ENCODE measurements at places on chromosomes 2 and 18. TPM values are rescaled to one million over a fixed set of nuclear protein-coding genes. Genes with fewer than 3 reads are reported as not detected.

- peaks cover 10% of the 10 kb centered on the region for H3K4me1 ChIP-seq
- no peak overlapping the region for H3K27ac ChIP-seq
- H3K4me3 ChIP-seq, result no peak overlapping the region
- no peak for DNase-seq
Measured at GRCh38 chr2:85783796-85784195, 30.0 kb downstream of the ATOH8 start.

DNA sequence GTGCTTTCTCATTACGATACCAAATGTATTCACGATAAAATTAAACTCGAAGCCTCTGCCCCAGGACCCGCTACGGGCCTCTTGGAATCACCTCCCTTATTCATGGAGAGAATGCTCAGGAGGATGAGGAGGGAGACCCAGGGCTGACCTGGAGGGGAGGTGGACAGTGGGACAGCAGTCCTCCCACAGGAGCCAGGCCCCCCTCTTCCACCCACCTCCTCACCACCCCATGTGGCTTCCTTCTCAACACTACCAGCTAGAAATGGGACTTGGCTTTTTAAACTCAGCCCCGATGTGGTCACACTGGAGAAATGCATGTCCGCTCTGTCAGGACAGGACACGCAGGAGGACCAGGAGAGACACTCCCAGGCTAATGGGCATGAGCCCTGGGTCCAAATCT lies 147.9 kb upstream of the ID2 start:
- no peaks in the 10 kb centered on the region for H3K36me3 ChIP-seq
- H3K27me3 ChIP-seq, result peaks cover 6% of the 10 kb centered on the region
- H3K4me1 ChIP-seq, result peaks cover 12% of the 10 kb centered on the region
- DNase-seq, result no peak

- peaks cover 12% of the 10 kb centered on the region for H3K36me3 ChIP-seq
- peaks cover 29% of the 10 kb centered on the region for H3K4me1 ChIP-seq
- no peaks in the 10 kb centered on the region for H3K27me3 ChIP-seq
- no peak overlapping the region for H3K4me3 ChIP-seq
Measured at GRCh38 chr2:121527009-121527682, 3.5 kb upstream of the RNU4ATAC start.

DNA sequence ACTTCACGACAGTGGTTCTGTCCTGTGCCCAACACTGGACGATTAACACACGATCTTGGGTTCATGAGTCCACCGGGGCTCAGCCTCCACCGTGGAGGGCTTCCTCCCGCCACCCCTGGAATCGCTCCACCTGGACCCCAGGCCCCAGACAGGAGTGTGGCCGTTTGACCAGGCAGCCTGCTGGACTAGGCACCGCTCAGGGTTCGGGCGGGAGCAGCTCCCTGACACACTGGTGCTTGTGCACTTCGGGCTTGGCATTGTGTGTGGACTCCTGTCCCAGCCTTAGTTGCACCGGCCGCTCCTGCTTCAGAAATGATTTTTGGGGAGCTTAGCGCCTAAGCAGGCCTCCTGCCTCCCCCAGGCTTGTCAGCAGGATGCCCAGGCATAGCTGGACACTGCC lies 617.4 kb upstream of the SALL3 start:
- no peaks in the 10 kb centered on the region for H3K27me3 ChIP-seq
- no peak for DNase-seq
- no peaks in the 10 kb centered on the region for H3K36me3 ChIP-seq
- no peaks in the 10 kb centered on the region for H3K4me1 ChIP-seq
- H3K27ac ChIP-seq, result no peak overlapping the region
- no peak overlapping the region for H3K4me3 ChIP-seq

GRCh38 chr2:47561371-47561770 lies 158.4 kb downstream of the MSH2 start:
- H3K36me3 ChIP-seq, result no peaks in the 10 kb centered on the region
- H3K27ac ChIP-seq, result no peak overlapping the region
- DNase-seq, result no peak

DNA sequence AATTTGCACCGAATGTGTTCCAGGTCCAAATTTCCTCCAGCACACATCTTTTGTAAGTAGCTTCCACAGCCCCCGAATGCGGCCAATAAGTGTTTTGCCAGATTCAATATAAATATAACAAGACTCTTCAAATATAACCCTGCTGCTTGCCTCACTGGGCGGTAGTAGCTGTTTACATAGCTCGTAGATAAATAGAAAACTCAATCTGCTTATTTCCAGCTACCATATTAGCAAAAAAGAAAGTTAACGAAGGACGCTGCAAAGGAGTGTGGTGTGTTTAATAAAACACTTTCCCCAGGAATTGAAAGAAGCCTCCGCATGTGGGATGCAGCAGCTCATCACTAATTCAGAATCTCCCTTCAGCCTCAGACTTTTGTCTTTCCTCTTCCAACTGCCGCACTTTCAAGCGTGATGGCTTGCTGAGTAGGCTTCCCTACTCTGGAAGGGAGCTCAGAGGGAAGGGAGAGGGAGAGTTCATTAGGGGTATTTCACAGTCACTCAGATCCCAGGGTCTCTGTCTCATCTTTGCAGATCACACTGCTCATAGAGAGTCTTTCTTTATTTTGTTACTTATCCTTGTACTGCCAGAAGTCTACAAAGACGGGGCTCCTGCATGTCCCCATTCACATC lies 367.0 kb downstream of the RND3 start:
- no peaks in the 10 kb centered on the region for H3K36me3 ChIP-seq
- no peak for DNase-seq

- H3K4me3 ChIP-seq, result no peak overlapping the region
- H3K36me3 ChIP-seq, result peaks cover 6% of the 10 kb centered on the region
- DNase-seq, result no peak
- peaks cover 23% of the 10 kb centered on the region for H3K4me1 ChIP-seq
Measured at GRCh38 chr2:64114063-64114911, 29.9 kb downstream of the PELI1 start.

DNA sequence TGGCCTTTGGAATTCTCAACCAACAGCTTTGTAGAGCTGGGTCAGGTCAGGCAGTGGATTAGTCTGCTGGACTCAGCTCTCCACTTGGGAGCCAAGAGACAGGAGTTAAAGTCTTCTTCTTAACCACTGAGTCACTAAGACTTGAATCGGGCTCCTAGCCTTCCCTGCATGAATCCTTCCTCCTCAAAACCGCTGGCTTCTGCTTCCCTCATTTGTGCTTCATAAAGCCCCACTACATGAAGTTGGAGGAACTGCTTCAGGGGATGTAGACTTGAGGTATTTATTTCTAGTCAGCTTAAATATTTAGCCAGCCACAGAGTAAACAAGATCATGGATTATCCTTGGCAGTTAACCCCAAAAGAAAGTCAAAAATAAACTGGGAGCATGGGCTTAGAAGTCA lies 536.3 kb upstream of the TNP1 start:
- DNase-seq, result no peak
- no peaks in the 10 kb centered on the region for H3K27me3 ChIP-seq
- peaks cover 7% of the 10 kb centered on the region for H3K36me3 ChIP-seq
- no peak overlapping the region for H3K4me3 ChIP-seq

DNA sequence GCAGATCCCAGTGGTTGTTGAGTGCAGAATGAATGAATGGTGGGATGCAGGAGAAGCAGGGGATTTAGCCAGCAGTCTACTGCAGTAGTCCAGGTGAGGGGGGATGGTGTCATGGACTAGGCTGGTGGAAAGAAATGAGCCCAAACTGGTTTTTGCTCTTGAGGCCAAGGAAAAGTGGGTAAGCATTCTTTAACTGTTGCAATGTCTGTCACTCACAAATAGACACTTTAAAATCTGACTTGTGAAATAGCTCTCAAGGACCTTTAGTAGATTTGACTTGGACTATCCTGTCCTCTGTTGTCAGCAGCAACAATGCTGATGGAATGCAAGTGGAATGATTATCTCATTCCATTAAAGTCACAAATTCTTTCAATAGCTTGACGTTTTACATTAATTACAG lies 37.5 kb upstream of the STK17B start:
- no peak overlapping the region for H3K4me3 ChIP-seq
- H3K4me1 ChIP-seq, result peaks cover 8% of the 10 kb centered on the region
- H3K27ac ChIP-seq, result no peak overlapping the region

GRCh38 chr2:58540681-58541080 lies 299.6 kb upstream of the FANCL start:
- no peak overlapping the region for H3K27ac ChIP-seq
- H3K36me3 ChIP-seq, result no peaks in the 10 kb centered on the region
- no peak for DNase-seq
- H3K4me3 ChIP-seq, result no peak overlapping the region

GRCh38 chr2:171154348-171154747 lies 6.3 kb downstream of the TLK1 start:
- H3K27me3 ChIP-seq, result no peaks in the 10 kb centered on the region
- H3K4me3 ChIP-seq, result no peak overlapping the region
- peaks cover 40% of the 10 kb centered on the region for H3K4me1 ChIP-seq
- H3K27ac ChIP-seq, result no peak overlapping the region

GRCh38 chr18:23816740-23817139 lies 127.5 kb downstream of the LAMA3 start:
- H3K4me3 ChIP-seq, result no peak overlapping the region
- H3K27ac ChIP-seq, result no peak overlapping the region
- no peaks in the 10 kb centered on the region for H3K36me3 ChIP-seq
- no peak for DNase-seq
- H3K4me1 ChIP-seq, result no peaks in the 10 kb centered on the region
- H3K27me3 ChIP-seq, result peaks cover 38% of the 10 kb centered on the region

DNA sequence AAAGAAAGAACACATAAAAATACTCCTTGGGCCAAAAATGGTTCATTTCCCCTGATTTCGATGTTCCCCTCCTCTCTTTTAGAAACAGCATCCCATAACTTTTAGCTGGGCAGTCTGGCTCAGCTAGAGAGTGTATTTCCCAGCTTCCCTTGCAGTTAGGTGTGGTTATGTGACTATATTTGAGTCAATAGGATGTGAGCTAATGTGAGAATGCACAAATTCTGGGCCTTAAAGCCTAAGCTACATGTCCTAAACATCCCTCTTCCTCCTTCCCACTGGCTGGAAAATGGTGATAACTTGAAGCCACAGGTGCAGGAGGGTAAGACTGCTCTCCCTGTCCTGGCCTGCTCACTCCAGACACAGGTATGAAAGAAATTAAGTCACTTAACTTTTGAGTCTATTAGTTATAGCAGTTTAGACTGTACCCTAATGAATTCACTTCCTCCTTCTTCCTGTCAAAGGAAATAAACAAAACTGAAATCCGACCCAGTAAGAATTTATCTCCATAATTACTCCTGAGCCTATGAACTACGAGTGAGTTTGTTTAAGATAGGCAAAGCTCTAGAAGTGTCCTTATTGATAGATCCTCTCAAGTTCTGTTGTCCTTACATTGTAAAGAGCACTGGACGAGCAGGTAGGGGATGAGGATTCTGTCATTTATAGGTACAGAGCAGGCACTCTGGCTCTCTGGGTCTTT lies 177.6 kb downstream of the MTX2 start:
- H3K36me3 ChIP-seq, result no peaks in the 10 kb centered on the region
- peaks cover 9% of the 10 kb centered on the region for H3K4me1 ChIP-seq
- DNase-seq, result no peak

GRCh38 chr18:69725009-69725408 lies 222.7 kb downstream of the CD226 start:
- no peaks in the 10 kb centered on the region for H3K36me3 ChIP-seq
- H3K4me3 ChIP-seq, result no peak overlapping the region
- H3K4me1 ChIP-seq, result peaks cover 4% of the 10 kb centered on the region
- no peak overlapping the region for H3K27ac ChIP-seq

DNA sequence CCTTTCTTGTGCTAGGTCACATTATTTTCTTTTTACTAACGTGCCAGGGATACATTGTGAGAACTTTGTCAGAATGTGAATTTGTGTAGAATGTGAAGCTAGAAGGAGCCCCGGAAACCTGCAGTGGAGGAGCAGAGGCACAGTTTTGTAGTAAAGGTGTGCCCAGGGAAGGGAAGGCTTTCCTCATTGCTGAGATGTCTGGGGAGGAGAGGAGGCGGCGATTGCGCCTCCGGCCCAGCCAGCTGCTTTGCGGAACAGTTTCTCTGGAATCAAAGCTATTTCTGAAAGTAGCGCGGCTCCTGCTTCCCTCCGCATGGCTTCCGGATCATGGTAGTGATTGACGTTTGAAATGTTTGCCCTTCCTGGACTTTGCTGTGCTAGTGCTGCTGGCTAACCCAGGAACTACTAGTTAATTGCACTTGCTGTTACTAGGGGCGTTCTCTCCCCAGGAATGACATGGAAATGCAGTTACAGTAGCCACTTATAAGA lies 83.1 kb upstream of the RBM44 start:
- peak overlapping the region; percentile 95 for H3K27ac ChIP-seq
- peak; percentile 80 for DNase-seq
- no peaks in the 10 kb centered on the region for H3K27me3 ChIP-seq
- peaks cover 37% of the 10 kb centered on the region for H3K4me1 ChIP-seq
- peaks cover 21% of the 10 kb centered on the region for H3K36me3 ChIP-seq
- peak overlapping the region; percentile 72 for H3K4me3 ChIP-seq

- no peaks in the 10 kb centered on the region for H3K27me3 ChIP-seq
- peaks cover 33% of the 10 kb centered on the region for H3K4me1 ChIP-seq
- H3K4me3 ChIP-seq, result no peak overlapping the region
- no peak for DNase-seq
Measured at GRCh38 chr18:8722946-8723820, 17.8 kb downstream of the MTCL1 start.

DNA sequence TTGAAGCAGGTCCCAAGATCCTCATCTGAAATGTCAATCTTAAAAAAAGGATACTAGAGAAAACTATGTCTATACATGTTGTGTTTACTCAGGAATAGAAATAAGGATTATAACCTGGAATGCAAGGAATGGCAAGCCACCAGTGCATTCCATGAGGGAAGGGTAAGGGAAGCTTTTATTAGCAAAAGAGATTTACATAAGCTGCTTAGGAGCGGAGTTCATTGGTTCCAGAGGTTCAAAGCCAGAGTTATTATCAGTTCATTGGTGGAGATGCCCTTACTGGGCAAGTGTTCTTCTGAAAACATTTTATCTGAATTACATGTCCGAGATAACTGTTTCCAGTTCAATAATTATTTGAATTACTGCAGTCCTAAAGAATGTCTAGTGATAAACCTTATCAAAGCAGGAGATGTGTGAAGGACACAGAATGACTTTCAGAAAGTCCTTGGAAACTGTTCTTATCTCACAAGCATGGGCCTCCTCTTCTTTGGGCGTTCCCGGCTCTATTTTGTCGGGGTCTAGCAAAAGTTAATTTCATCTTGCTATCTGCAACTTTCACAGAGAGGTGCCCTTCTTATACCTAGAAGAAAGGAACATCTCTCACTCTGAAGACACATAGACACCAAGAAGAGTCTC lies 23.5 kb downstream of the COMMD1 start:
- no peak for DNase-seq
- H3K27ac ChIP-seq, result no peak overlapping the region
- no peak overlapping the region for H3K4me3 ChIP-seq
- peaks cover 9% of the 10 kb centered on the region for H3K4me1 ChIP-seq
- no peaks in the 10 kb centered on the region for H3K27me3 ChIP-seq

The CCDC74A gene
- 1.8 TPM for total RNA-seq

The SLC8A1 gene
- total RNA-seq, result 18.0 TPM

The CYBRD1 gene
- 140 TPM for total RNA-seq

The ESCO1 gene
- total RNA-seq, result 14.6 TPM

The PRKAG3 gene
- not detected for total RNA-seq

The TRIM43 gene
- not detected for total RNA-seq

The QPCT gene
- total RNA-seq, result not detected

The CCBE1 gene
- total RNA-seq, result 22.8 TPM

The PLEK gene
- not detected for total RNA-seq

The CIB4 gene
- total RNA-seq, result not detected

The UGT1A4 gene
- not detected for total RNA-seq

The SH3RF3 gene
- total RNA-seq, result 84.4 TPM

Measured in osteocyte (in vitro differentiated cells).